ENCODE measurements at places on chromosomes 16 and 17.

- DNase-seq: no peak
Observed at GRCh38 chr17:56497132-56497531, 96.4 kb upstream of the NOG start.

GRCh38 chr16:68488554-68488953 is 40.2 kb upstream of the SMPD3 start:
- no peak for DNase-seq

DNA sequence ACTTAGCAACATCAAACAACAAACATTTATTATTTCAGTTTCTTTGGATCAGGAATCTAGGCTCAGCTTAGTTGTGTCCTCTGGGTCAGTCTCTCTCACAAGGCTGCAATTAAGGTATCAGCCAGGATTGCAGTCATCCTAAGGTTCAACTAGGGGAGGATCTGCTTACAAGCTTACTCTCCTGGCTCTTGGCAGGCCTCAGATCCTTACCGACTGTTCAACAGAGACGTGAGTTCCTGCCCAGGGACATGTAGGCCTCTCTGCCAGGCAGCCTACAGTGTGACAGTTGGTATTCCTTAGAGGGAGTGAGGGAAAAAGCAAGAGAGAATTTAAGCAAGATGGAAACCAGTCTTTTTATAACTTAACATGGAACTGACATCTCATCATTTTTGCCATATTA is 294.0 kb downstream of the ZFHX3 start:
- DNase-seq: no peak

DNA sequence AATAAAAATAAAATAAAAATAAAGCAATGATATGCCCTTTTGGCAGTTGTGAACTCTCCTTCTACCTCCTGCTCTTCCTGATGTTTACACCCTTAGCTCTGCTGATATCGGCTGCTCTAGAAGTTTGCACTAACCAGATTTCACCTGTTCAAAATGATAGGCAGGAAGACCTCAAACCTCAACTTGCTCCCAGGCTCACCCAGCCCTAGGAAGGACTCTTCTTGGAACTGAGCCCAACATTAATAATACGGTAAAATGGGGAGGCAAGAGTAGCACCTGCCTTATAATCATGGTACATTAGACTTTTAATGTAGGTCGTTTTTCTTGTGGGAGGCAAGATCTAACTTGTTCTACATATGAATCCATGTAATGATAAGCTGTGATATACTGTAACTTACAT is 61.2 kb upstream of the MED13 start:
- DNase-seq: no peak

DNA sequence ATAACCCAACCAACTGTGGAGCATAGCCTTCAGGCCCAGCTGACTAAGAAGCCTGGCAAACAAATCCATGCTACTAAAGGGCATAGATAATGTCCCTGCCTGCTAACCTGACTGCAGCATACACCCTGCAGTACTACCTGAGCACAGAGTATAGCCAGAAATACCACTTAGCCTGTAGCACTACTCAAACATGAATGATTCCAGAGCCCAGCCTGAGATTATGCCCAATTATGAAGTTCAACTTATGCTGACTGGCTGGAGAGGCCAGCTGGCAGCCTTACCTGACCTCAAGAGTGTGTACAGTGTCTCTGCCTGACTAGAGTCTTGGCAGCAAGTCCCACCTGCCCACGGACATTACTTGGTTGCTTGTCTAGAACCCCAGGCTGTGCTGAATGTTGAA is 1265.3 kb downstream of the CDH11 start:
- DNase-seq: no peak

- DNase-seq: no peak
Observed at GRCh38 chr17:8670421-8670820, 39.9 kb upstream of the MYH10 start.

- DNase-seq: no peak
Observed at GRCh38 chr16:57610611-57611010, 17.8 kb upstream of the ADGRG1 start.

DNA sequence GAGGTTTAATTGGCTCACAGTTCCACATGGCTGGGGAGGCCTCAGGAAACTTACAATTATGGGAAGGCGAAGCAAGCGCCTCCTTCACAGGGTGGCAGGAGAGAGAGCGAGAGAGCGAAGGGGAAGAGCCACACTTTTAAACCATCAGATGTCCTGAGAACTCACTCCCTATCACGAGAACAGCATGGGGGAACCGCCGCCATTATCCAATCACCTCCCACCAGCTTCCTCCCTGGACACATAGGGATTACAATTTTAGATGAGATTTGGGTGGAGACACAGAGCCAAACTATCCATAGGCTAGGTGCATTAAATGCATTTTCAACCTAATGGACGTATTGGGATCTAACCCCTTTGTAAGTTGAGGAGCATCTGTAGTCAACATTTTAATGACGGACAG is 4.9 kb upstream of the ANKRD40 start:
- DNase-seq: no peak

GRCh38 chr17:60383379-60383778 is 8.6 kb downstream of the USP32 start:
- DNase-seq: no peak

- DNase-seq: no peak
Observed at GRCh38 chr16:66014221-66014620, 352.3 kb upstream of the CDH5 start.

DNA sequence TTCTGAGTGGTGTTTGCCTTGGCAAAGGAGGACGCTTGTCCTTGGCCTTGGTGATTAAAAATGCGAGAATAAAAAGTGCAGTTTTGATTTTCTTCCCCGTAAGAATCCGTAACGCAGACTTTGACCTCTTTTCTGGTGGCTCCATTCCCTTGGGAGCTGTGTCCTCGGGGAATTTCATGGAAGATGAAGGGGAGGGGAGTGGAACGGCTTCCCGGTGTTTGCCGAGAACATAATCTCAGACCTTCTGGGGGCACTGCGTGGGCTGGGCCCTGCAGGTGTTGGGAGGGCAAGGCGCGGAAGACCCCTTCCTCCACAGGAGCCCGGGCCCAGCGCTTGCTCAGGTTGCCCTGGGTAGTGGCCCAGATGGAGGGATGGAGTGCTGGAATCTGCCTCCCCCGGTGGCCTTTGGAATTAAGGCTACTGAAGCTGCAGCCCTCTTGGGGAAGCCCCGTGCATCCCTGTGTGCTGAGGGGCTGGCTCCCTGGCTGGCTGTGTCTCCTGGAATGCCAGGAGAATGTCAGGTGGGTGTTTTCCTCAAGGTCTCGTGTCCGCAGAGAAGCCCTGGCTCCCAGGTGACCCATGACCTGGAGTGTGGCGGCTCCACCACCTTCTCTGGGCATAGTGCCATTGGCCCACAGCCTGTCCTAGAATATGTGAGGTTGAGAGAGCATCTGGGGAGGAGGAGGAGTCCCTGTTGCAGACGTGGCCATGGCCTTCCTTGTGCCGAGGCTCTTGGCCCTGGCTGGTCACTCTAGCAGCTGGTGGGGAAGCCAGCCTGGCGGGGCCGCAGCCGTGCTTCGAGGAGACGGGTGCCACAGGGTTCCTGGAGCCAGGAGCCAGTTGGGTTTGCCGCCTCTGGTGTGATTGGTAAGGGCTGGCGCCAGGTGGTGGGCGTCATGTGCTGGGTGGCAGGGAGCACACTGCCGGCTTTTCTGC is 3.1 kb downstream of the BAIAP2 start:
- no peak for DNase-seq

Measured in hippocampal formation (tissue), 2 donors.